ENCODE measurements at places on chromosomes 12 and 14. TPM values are rescaled to one million over a fixed set of nuclear protein-coding genes. Genes with fewer than 3 reads are reported as not detected.

GRCh38 chr14:64605926-64606685 lies 56.3 kb downstream of the PPP1R36 start:
- no peak for DNase-seq

GRCh38 chr14:101791919-101792572 lies 30.5 kb downstream of the PPP2R5C start:
- no peak for DNase-seq

- no peak for DNase-seq
Observed at GRCh38 chr14:100439781-100440180, 116.6 kb downstream of the SLC25A47 start.

GRCh38 chr14:25759920-25760655 lies 710.1 kb upstream of the STXBP6 start:
- no peak for DNase-seq

DNA sequence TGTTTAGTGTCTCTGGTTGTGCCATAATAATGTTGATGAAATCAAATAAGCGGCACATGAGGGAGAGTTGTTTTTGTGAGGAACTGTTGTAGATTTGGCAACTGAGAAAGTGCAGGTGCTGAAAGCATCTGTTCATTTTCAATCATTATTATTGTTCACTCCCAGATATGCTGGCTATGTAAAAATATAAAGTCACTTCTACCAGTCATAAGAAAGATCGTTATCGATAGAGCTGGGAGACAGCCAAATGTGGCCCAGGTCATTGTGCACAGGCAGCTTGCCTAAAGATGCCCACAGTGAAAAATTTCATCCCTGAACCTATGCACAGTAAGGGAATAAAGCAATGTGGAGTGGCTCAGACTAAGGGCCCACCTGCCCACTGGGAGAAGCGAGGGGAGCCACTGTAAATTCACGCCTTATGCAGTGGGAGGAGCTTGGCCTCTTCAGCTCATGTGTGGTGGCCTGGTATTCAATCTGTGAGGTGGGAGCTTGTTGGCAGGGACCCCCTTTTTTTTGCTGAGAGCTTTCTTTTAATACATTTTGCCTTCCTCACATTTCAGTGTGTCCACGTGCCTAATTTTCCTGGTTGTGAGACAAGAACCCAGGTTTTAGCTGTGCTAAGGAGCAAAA lies 1490.8 kb upstream of the TMEM132C start:
- no peak for DNase-seq

- DNase-seq = no peak
Observed at GRCh38 chr14:36660736-36661505, 739 bp upstream of the PAX9 start.

- no peak for DNase-seq
Observed at GRCh38 chr12:66624806-66625205, 54.1 kb downstream of the GRIP1 start.

GRCh38 chr14:24801024-24801423 lies 167.0 kb upstream of the GZMB start:
- DNase-seq = no peak

GRCh38 chr12:78388461-78388860 lies 476.1 kb upstream of the SYT1 start:
- DNase-seq = no peak

The TXNDC16 gene
- polyA plus RNA-seq = 7.1 TPM

The CEBPE gene
- polyA plus RNA-seq = not detected

Data from GM12878 (cell line).